ENCODE measurements at places on chromosomes 11 and 22.

DNA sequence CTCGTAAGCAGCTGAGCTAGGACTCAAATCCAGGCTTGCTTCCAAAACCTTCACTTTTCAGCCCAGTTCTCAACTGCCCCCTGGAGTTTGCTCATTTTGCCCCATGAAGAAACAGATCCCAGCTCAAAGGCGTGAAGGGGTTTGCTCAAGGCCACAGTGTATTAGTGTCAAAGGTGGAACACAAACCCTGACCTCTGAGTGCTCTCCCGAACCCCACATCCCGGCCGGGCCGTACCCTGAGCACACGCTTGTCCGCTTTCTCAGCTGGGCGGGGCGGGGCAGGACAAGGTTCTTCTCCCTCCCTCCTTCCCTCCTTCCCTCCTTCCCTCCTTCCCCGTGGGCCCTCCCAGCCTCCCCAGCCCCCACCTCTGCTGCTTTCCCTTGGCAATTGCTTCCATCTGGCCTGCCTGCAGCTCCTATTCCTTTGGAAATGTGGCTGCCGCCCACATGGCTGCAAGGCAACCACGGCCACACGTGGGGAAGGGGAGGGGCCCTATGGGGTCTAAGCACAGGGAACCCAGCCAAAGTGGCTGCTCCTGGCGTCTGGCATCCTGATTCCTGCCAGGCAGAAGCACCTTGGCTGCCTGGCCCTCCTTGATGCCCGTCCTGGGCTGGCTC, 4.1 kb downstream of the ST3GAL4 start:
- DNase-seq: no peak

DNA sequence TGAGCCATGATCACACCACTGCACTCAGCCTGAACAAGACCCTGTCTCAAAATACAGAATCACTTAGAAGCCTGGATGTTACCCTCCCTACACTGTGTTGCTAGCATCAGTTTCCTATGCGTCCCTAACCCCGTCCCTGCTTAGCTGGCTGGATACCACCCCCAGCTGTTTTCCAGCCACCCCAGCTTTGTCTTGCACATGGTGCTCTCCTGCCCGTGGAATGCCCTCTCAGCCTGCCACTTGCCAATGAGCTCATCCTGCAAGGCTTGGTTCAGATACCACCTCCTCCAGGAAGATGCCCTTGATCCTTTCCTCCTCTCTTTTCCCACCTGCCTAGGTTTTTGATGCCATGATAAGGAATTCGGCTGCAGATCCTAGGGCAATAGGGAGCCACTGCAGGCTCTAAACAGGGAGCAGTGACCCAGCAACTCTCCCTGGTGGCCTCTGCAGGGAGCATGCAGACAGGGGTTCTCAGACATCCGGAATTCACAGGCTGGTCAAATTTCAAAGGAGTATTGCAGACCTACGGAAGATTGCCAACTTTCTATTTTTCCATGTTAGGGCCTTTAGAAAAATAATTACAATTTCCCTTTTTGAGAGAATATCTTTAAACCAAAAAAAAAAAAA, 52.7 kb upstream of the WNT7B start:
- DNase-seq: no peak

DNA sequence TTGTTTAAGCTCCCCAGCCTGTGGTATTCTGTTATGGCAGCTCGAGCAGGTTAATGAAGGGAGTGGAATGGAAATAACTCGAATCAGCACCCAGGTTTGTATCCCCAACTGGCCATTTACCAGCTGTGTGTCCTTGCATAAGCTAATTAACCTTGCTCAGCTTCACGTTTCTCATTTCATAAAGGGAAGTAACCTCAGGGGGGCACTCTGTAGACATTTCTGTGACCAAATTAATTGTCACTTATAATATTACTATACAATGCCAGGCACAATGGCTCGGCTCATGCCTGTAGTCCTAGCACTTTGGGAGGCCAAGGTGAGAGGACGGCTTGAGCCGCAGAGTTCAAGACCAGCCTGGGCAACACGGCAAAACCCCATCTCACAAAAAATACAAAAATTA, 13.8 kb downstream of the ADA2 start:
- DNase-seq: no peak

GRCh38 chr11:6194065-6194581, 4.9 kb upstream of the OR52W1 start:
- DNase-seq: no peak

DNA sequence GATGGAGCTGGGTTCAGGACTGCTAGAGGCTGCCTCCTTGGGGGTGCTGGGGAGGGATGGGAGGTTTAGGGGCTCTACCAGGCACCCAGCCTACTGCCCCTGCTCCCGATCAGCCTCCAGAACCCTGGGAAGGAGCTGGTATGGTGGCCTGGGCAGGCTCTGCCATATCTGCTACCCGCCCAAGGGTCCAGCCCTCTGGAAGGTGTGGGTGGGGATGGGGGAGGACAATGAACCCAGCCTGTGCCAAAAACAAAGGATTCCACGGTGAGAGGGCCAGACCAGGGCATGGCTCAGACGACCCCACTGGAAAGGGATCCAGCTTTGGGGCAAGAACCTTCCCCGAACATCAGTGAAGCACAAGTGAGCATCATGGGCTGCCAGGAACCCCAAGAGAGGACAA, 3.0 kb downstream of the CASTOR1 start:
- DNase-seq: no peak

- DNase-seq: no peak
Observed at GRCh38 chr11:29538339-29539036, 478.3 kb downstream of the KCNA4 start.

DNA sequence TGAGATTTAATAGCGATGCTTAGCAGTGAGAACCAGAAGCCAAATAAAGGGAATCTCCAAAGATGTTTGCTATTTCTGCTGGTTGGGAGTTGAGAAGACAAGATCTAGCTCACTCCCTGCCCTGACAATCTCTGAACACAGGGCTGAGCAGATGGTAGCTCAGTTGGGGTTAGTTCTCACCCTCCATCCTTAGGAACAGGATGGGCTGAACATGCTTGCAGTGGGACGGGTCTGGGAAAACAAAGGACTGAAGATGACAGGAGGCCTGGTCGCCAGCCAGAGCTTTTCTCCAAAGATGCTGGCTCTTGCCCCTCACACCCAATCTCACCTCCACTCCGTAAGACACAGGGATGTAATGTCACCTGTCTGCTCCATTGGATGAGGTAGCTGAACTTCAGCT, 72.7 kb downstream of the SC5D start:
- no peak for DNase-seq

DNA sequence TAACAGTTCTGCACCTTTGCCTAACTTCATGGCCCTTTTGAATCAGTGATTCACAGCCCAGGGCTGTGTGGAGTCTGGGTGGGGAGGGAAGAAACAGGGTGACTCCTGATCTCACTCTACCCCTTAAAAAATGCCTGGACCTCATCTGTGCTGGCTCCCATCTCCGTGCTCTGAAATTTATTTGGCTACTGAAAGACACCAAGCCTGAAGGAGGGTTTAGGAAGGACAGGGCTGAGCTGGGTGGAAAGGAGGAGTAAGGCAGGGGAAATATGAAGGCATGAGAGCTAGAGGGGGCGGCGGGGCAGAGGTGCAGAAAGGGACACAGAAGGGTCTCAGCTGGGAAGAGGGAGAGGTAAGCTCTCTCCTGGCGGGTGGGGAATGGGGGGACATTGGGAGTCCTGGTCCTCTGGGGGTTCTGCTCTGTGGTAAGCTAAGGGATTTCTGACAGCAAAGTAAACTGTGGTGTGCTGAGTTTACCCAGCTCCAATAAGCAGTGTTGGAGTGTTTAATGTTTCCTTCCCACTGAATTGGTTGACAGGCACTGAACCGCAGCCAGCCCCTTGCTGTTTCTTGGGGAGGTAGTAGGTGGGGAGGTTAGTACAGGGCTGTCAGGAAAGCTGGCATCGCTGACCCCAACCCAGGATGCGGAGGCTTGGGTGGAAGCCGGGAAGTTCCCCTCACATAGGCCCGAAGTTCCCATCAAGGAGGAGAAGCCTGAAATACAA, 71.1 kb downstream of the RPUSD4 start:
- DNase-seq: no peak

GRCh38 chr11:117479372-117479771, 151.7 kb downstream of the CEP164 start:
- DNase-seq: peak; percentile 19

DNA sequence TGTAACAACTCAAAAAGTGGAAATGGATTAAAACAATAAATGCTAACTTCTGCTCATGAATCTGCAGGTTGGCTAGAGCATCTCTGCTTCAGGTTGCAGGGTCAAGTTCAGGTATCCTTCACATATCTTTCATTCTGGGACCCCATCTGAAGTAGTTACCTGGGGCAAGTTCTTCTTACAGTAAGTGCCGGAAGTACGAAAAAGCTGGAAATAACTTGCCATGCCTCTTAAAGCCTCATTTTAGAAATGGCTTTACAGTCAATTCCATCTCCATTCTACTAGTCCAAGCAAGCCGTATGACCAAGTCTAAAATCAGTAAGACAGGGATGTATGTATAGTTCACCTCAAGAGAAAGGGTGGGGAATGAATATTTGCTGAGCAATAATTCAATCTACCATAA, 93.7 kb downstream of the FCHSD2 start:
- no peak for DNase-seq

GRCh38 chr22:30943368-30943767, 25.2 kb downstream of the MORC2 start:
- DNase-seq: no peak

DNA sequence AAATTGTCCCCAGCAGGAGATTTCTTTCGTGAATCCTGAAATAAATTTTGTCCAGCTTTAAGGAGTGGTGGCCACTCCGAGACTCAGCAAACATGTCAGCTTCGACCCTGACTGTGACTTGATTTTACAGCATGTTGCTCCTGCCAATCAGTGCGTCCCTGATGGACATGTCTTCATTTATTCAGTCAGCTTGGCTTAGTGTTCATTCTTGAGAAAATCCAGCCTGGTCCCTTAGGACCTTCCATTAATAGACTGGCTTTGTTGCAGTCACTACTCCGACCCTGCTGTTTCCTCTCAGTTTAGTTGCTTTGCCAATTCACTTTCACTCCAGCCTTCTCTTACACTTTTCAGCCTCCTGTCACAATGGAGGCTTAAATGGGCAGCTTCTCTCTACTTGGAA, 30.5 kb downstream of the TMPRSS5 start:
- DNase-seq: no peak

GRCh38 chr11:2159536-2160413, 1.2 kb downstream of the INS start:
- DNase-seq: no peak

GRCh38 chr11:44172966-44173365, 77.5 kb downstream of the EXT2 start:
- DNase-seq: no peak

- DNase-seq: no peak
Observed at GRCh38 chr11:123260511-123261211, 65.6 kb upstream of the CLMP start.

GRCh38 chr11:120381401-120381800, 45.2 kb downstream of the ARHGEF12 start:
- DNase-seq: no peak

GRCh38 chr11:30595934-30596333, 9.8 kb upstream of the MPPED2 start:
- no peak for DNase-seq

DNA sequence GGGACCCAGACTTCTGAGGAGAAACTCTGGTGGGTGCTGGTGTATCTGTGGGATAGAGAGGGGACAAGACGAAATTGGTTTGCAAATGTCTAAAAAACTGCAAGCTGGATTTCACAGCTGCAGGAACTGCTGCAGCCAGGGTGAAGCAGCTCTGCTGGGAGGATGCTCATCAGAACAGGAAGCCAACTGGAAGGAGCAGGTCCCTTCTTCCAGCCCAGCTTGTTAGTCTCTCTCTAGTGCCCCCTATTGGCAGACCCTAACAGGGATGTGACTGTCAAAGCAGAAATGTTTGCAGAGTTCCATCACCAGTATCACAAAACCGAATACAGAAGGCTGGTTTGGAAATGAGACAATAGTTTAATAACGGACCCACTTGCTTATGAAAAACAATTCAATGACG, 74.8 kb upstream of the SLC22A12 start:
- DNase-seq: no peak

GRCh38 chr22:23098718-23099530, 28.6 kb downstream of the GNAZ start:
- DNase-seq: no peak

DNA sequence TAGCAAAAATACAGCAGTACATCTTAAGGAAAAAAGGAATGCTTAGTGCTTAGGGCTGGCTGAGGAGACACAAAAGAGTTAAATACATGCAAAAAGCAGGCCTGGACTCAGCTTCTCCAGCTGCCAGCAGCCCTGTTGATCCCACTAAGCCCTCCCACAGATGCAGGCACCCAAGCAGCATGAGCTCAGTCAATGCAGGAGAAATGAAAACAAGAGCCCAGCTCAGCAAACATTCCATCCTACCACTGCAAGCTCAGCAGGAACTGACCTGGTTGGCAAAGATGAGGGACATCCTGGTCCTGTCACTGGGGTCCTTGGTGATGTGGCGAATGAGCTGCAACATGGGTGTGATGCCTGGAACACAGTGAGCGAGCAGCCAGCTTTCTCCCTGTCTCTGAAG, 5.8 kb downstream of the CYB5R2 start:
- DNase-seq: no peak

- no peak for DNase-seq
Observed at GRCh38 chr22:45238957-45239680, 1.6 kb downstream of the KIAA0930 start.

GRCh38 chr11:67356864-67357561, 3.7 kb upstream of the POLD4 start:
- DNase-seq: peak; percentile 52

- DNase-seq: no peak
Observed at GRCh38 chr11:39542460-39542859, 1917.0 kb downstream of the LRRC4C start.

DNA sequence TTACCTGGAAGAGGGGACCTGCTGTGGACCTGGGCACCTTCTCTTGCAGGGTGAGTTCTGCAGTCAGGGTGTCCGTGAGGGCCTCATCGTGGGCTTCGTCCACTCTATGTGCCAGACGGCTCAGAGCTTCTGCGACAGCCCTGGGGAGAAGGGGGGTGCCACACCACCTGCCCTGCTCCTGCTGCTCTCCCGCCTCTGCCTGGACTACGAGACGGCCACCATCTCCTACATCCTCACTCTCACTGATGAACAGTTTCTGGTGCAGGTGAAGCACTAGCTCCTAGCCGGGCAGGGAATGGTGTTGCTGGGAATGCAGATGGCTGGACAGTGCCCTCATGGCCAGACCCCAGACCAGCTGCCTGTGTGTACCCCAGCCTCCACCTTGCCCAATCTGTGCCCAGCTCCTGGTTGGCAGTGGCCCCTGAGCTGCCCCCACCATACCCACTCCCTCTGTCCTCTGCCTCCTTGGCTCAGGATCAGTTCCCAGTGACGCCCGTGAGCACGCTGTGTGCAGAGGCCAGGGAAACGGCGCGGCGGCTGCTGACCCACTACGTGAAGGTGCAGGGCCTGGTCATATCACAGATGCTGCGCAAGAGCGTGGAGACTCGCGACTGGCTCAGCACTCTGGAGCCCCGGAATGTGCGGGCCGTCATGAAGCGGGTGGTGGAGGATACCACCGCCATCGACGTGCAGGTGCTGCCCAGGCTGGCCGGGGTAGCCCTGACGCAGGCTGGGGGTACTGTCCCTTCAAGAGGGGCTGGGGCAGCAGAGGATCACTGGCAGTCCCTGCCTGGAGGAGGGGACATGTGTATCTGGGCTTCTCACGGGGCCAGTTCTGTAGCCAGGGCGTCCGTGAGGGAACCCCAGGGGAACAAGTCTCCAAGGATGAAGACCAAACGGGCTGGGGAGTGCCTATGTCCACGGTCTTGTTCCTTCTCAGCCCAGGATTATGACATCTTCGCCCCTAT, 2.2 kb upstream of the TM7SF2 start:
- DNase-seq: no peak

- DNase-seq: no peak
Observed at GRCh38 chr11:128832121-128832497, 35.0 kb downstream of the KCNJ1 start.

GRCh38 chr22:46958658-46959057, 196.2 kb downstream of the TBC1D22A start:
- DNase-seq: no peak
